Activated CD4-positive, alpha-beta T cell treated with anti-CD3 and anti-CD28 coated beads for 24 hours (primary cell): ENCODE measurements at places on chromosomes 5 and 9.

DNA sequence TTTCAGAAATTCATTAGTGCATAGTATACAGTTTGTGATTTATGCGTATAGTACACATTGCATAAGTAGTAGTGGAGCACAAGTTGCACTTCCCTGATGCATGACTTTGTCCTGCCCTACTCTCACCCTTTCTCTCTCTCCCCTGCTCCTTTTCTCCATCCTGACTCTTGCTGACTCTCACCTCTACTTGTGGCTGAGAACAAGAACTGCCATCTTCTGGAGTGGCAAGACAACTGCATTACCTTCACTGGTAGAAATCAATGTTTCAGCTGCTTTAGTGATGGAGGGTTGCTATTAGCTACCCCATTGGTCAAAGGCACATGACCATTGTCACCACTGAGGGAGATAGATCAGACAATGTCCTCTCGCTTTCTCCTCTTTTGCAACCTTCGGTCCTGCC is 26.9 kb downstream of the SPEF2 start:
- no peak for DNase-seq

- no peak for DNase-seq
These were observed 13.2 kb downstream of the MACIR start for GRCh38 chr5:103271570-103272289.

GRCh38 chr5:166596043-166596442 is 1695.4 kb upstream of the WWC1 start:
- DNase-seq, result no peak

- no peak for DNase-seq
These were observed 14.7 kb upstream of the CSF1R start for GRCh38 chr5:150101023-150101422.

- no peak for DNase-seq
These were observed 37.5 kb downstream of the CREBRF start for GRCh38 chr5:173093606-173094005.

- DNase-seq, result no peak
These were observed 77.5 kb downstream of the RXRA start for GRCh38 chr9:134403682-134404301.
